ENCODE measurements at places on chromosomes 7 and 10.

- no peak for DNase-seq
Measured at GRCh38 chr7:31950091-31950755, 120.0 kb downstream of the PDE1C start.

DNA sequence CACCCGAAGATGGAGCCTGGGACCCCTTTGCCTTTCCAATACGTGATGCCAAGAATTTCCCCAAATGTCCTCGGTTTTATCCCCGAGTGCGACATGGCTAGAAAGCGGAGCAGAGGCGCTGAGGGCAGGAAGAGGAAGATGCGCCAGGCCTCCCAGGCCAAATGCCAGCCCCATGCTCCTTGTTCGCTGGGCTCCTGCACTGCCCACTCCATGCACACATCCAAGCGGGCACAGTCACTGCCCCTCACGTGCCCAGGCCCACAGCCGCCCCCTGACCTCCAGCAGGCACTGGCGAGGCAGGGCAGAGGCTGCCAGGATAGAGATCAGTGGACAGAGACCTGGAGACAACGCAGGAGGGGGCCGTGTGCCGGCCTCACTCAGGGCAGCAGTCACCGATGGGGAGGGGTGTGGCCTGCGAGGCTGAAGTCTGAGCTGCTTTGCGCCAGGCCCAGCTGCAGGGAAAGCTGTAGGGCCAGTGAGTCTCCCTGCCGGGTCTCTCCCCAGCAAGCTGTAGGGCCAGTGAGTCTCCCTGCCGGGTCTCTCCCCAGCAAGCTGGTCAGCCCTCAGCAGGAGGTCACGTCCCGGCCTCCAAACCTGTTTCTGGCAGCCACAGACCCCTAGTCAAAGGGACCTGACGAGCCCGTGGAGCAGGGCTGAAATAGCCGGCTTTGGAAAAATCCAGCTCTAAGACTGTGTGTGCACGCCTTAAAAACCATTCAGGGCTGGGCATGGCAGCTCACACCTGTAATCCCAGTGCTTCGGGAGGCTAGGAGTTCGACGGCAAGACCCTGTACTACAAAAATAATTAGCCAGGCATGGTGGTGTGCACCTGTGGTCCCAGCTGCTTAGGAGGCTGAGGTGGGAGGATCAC, 100.6 kb upstream of the DIP2C start:
- no peak for DNase-seq

DNA sequence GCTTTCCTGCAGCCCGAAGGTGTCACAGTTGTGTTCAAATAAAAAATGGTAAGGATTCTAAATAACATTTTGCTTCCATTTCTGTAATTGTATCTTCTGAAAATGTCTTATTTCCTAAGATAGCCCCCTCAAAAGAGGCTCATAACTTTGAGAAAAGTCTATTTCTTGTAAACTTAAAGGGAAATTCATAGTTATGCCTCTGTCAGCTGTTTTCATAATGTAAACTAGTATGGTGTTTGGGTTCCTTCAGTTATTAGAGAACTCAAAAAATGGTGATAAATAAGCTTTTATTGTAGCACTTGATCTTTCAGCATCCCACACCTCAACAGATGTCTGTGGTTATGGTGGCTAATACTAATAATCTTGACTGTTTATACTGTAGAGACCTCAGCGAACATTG, 57.1 kb downstream of the KLHDC10 start:
- no peak for DNase-seq

- no peak for DNase-seq
Measured at GRCh38 chr7:132878204-132878919, 203.5 kb downstream of the CHCHD3 start.

- no peak for DNase-seq
Measured at GRCh38 chr10:97243836-97244235, 48.6 kb downstream of the ARHGAP19 start.

DNA sequence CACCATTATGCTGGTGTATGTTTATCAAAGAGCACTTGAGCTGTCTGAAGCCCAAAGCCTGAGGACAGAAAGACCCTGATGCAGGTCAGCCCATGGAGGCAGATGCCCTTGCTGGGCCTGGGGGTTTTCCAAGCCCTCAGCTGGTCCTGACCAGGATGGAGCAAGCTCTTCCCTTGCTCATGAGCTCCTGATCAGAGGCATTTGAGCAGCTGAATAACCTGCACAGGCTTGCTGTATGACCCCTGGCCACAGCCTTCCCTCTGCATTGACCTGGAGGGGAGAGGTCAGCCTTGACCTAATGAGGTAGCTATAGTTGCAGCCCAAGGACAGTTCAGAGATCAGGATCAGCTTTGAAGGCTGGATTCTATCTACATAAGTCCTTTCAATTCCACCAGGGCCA, 13.0 kb downstream of the AQP1 start:
- DNase-seq: no peak

DNA sequence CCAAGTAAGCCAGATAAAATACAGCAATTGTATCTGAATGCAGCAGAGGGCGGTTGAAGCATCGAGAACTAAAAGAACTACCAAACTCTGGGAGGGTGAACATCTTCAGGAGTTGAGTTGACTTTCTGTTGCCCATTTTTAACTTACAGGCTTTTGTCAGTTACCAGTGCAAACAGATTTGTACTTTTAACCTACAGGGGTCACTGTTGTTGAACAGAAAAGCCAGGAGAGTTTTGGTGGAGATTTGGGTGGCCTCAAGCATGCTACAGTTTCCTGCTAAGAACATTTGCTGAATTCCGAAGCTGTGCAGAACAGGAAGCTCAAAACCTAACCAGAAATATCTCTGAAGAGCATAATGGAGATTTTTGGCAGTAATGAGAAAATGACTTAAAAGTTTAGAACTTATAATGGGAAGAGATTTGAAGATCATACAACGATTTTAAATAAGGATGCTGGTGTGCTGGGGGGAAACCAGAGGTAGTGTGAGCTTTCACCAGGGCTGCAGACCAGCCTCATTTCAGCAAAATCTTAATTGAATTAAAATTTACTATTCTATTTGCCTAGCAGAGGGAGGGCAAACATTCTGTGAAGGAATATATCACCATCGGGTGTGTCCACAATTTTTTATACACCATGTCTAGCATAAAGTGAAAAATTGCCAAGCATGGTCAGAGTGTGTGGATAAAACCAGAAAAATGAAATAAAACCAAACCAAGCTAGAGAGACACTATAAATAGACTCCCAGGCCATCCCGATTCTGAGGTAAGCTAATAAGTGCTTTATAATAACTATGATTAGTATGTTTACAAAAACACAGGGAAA, 208.6 kb upstream of the CCDC6 start:
- no peak for DNase-seq

DNA sequence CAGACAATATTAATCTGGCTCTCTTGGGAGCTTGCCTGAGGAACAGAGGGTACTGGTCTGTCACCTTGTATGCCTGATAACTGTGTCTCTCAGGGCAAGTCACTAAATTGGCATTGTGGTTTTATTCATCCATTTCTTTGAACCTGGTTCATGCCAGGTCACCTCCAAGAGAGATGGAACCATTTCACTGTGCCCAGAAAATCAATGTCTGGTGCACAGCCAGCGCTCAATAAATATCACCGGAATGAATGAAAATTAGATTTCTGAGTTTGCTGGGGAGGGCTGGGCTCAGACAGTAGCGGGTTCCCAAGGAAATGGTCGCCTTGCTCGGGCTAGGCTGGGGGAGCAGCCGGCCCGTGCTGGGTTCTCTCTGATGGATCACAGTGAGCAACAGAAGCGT, 64.1 kb upstream of the BAIAP2L1 start:
- no peak for DNase-seq

DNA sequence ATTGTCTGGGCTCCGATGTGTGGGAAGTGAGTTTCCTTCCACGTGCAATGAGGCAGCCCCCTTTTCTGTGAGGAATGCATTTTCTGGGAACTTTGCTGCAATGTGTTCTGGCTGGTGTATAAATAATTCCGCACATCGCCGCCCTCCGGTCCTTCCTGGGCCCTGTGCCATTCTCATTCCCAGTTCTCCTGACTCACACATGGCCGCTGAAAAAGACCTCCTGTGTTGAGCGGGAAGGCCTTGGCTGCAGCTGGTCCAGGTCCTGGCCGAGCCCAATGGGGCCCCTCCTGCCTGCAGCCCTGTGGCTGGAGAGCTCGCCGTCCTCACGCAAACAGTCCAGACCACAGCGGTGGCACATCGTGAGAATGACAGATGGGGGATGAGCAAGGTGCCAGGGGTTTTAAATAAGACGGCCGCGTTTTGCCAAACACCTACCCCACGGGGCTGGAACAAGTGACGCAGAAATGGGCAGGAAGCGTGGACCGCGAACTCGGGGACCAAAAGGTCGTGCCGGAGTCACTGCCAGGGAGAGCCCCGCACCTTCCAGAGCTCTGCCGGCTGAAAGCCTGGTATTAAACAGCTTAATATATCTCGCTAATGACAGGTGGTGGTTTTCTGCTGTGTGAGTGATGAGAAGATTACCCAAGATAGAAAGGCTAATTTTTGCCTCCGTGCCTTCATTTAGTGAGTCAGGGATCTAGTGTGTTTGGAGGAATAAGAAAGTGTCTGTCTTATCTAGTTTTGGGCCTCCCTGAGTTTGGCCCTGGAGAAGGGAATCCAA, 37.0 kb downstream of the FAM20C start:
- DNase-seq: no peak

- no peak for DNase-seq
Measured at GRCh38 chr7:21947946-21948345, 2.2 kb upstream of the CDCA7L start.

GRCh38 chr7:17340655-17341054, 42.2 kb downstream of the AHR start:
- no peak for DNase-seq

GRCh38 chr7:372932-373791, 83.2 kb downstream of the FOXL3 start:
- no peak for DNase-seq

DNA sequence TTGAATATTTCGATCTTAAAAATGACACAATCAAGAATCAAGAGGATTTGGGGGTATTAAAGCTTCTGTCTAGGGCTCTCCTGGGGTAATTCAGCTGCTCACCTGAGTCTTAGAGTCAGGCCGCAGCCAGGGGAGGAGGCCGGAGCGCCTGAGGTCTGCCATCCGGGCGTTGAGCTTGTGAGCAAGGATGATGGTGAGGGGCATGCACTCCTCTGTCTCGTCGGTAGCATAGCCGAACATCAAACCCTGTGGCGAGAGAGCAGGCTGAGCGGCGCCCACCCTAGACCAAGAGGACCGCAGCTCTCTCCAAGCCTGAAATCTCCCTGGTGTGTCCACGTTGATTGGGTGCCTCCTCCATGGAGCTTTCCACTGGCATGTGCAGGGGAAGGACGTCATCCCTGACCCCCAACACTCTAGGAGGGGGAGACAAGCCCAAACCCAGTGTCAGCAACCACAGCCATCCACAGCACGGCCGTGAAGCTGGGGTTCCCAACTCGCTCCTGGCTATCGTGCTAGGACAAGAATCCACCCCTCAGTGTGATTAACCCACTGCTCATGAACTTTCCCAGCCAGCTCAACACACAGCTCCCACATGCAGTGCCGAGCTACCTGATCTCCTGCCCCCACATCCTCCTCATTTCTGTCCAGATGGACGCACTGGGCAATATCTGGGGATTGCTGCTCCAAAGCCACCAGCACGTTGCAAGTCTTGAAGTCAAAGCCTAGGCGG, 9.2 kb downstream of the MAT1A start:
- DNase-seq: no peak

Data from stimulated activated CD8-positive, alpha-beta memory T cell treated with anti-CD3 and anti-CD28 coated beads, Interleukin-12 subunit alpha, Interleukin-12 subunit beta, amount 100 ng/mL, for 4 hours (primary cell).